ENCODE measurements at places on chromosomes 1 and 21. TPM values are rescaled to one million over a fixed set of nuclear protein-coding genes. Genes with fewer than 3 reads are reported as not detected.

The FCRL3 gene
- not detected for total RNA-seq

The ADAMTSL4 gene
- 6.9 TPM for total RNA-seq

The INSRR gene
- not detected for total RNA-seq

The YY1AP1 gene
- total RNA-seq, result 44.1 TPM

The CNR2 gene
- total RNA-seq, result 0.01 TPM

The AK5 gene
- total RNA-seq, result 6.4 TPM

The HRNR gene
- total RNA-seq, result 0.01 TPM

The LPAR3 gene
- total RNA-seq, result 0.20 TPM

The LIN28A gene
- not detected for total RNA-seq

The BACH1 gene
- total RNA-seq, result 5.0 TPM

The VSIG8 gene
- total RNA-seq, result not detected

The PLA2G2F gene
- not detected for total RNA-seq

The LDLRAD2 gene
- total RNA-seq, result 0.14 TPM

The PTPN7 gene
- total RNA-seq, result 0.05 TPM

The STRIP1 gene
- total RNA-seq, result 11.4 TPM

The SLC44A3 gene
- total RNA-seq, result 1.6 TPM

The TRIM58 gene
- not detected for total RNA-seq

The MRPL20 gene
- 132 TPM for total RNA-seq

The SGIP1 gene
- total RNA-seq, result not detected

The WNT2B gene
- total RNA-seq, result 0.20 TPM

The SPRR4 gene
- not detected for total RNA-seq

The ZNF692 gene
- total RNA-seq, result 18.1 TPM

The TRAPPC10 gene
- total RNA-seq, result 19.9 TPM

The FCGR1A gene
- total RNA-seq, result not detected

The FALEC gene
- total RNA-seq, result 0.33 TPM

The KRTAP21-2 gene
- total RNA-seq, result not detected

The KMO gene
- 0.68 TPM for total RNA-seq

The SASS6 gene
- 3.4 TPM for total RNA-seq

The CELA3A gene
- total RNA-seq, result not detected

The TEDDM1 gene
- total RNA-seq, result not detected

The C1orf141 gene
- total RNA-seq, result not detected

The IL24 gene
- total RNA-seq, result 0.39 TPM

The ELAPOR1 gene
- 0.53 TPM for total RNA-seq

The PEX10 gene
- total RNA-seq, result 22.1 TPM

The TFF3 gene
- total RNA-seq, result not detected

The LRRC53 gene
- not detected for total RNA-seq

The REN gene
- not detected for total RNA-seq

The CACNA1S gene
- total RNA-seq, result not detected

The NIPAL3 gene
- 7.1 TPM for total RNA-seq

The ETNK2 gene
- 27.6 TPM for total RNA-seq

The CD101 gene
- total RNA-seq, result 0.22 TPM

The OR2M3 gene
- not detected for total RNA-seq

The PCP4L1 gene
- total RNA-seq, result 0.06 TPM

The GPR37L1 gene
- total RNA-seq, result 0.10 TPM

The ETV3L gene
- not detected for total RNA-seq

The IVL gene
- not detected for total RNA-seq

The TLR5 gene
- total RNA-seq, result 0.13 TPM

The AGO1 gene
- total RNA-seq, result 4.4 TPM

The ADCY10 gene
- not detected for total RNA-seq

The GBP4 gene
- total RNA-seq, result 0.02 TPM

The AVPR1B gene
- total RNA-seq, result not detected

The CLDN17 gene
- total RNA-seq, result not detected

The PCP4 gene
- total RNA-seq, result not detected

The SPRR5 gene
- not detected for total RNA-seq
